ENCODE measurements at places on chromosomes 6 and 20. TPM values are rescaled to one million over a fixed set of nuclear protein-coding genes. Genes with fewer than 3 reads are reported as not detected.

Gene WFDC12
- not detected for total RNA-seq

Gene UBR2
- total RNA-seq = 25.9 TPM

Gene PRSS16
- total RNA-seq = 4.5 TPM

Gene TAAR6
- not detected for total RNA-seq

Gene ELOVL2
- total RNA-seq = 0.28 TPM

Gene NEDD9
- total RNA-seq = 21.2 TPM

Gene LTB
- 0.76 TPM for total RNA-seq

Gene GRIK2
- not detected for total RNA-seq

Gene LINC00237
- not detected for total RNA-seq

Gene BEND6
- total RNA-seq = 3.2 TPM

Gene ARMH2
- not detected for total RNA-seq

Gene B3GAT2
- not detected for total RNA-seq

Gene STK35
- 13.2 TPM for total RNA-seq

Gene RREB1
- total RNA-seq = 50.1 TPM

Gene SAMD10
- 0.35 TPM for total RNA-seq

Gene HBS1L
- total RNA-seq = 62.7 TPM

Gene IL17A
- total RNA-seq = not detected

Gene C20orf141
- not detected for total RNA-seq

Gene CLIC5
- 20.2 TPM for total RNA-seq

Gene PSORS1C2
- not detected for total RNA-seq

Gene IL17F
- total RNA-seq = not detected

Gene BANF2
- total RNA-seq = not detected

Gene TNXB
- total RNA-seq = 58.5 TPM

Gene NAA20
- total RNA-seq = 58.6 TPM

Gene OXT
- not detected for total RNA-seq

Gene SPTLC3
- 9.3 TPM for total RNA-seq

Gene ENPP4
- 11.3 TPM for total RNA-seq

Gene SPATA25
- total RNA-seq = 4.5 TPM

Gene PRKN
- 14.4 TPM for total RNA-seq

Gene GMPR
- total RNA-seq = 47.5 TPM

Gene LHFPL5
- total RNA-seq = not detected

Gene RNF39
- total RNA-seq = 0.28 TPM

Gene BTNL2
- total RNA-seq = not detected

Gene SDCBP2
- 34.7 TPM for total RNA-seq

Gene MAN1A1
- 49.6 TPM for total RNA-seq
